ENCODE measurements at places on chromosomes 11 and 22. TPM values are rescaled to one million over a fixed set of nuclear protein-coding genes. Genes with fewer than 3 reads are reported as not detected.

DNA sequence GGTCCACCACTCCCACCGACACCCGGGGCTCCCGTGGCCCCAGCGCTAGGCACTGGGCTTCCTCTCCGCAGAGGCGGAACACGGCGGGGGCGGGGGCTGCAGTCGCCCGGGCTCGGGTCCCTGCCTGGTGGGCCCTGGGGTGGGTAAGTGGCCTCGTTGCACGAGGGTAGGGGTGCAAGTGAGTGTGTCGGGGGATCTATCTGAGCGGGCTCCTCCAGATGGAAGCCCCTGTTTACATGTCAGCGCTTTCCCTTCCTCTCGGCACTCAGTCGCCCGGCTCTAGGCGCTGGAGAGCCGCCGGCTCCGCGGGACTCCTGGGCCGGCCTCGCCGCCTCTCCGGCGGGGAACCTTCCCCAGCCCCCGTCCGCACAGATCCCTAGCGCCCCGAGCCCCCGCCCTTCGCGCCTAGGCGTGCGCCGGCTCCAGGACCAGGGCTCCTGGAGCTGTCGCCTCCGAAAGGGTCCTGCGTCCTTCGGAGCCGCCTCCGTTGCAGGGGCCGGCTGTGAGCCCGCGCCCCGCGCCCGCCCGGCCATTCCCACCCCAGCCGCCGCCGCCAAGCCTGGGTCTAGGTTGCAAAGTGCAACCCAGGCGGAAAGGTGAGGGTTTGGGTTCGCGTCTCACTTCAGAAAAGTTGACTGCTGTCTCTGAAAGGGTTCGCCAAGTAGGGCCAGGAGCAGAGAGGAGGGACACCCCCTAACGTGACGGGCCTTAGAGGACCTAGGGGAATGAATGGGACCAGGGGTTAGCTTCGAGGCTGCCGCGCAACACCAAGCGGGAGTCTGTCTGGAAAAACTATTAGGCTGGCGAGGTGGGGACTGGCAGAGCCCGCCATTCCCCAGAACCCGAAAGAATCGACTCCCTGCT, 978 bp downstream of the FLI1 start:
- DNase-seq, result no peak

GRCh38 chr11:35605706-35606105, 12.6 kb upstream of the FJX1 start:
- DNase-seq, result no peak

Gene DNAJB7
- total RNA-seq, result not detected

Gene STT3A
- 153 TPM for total RNA-seq

Gene OR51S1
- total RNA-seq, result not detected
